HCT116 (cell line): ENCODE measurements at places on chromosomes 16 and 17.

DNA sequence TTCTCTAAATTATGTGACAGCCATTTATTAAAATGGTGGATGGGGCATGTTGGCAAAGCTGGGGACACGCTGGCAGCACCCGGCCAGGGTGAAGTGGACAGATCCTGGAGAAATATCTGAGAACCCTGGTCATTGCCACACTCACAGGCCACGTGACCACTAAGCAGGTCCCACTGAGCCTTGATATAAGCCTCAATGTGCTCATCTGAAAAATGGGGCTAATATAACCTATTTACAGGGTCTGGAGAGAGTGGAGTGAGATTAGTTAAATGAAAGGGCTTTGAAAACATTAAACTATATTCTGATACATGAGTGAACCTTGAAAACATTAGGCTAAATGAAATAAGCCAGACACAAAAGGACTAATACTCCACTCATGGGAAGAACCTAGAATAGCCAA is 108.9 kb downstream of the RBFOX3 start:
- DNase-seq: no peak

DNA sequence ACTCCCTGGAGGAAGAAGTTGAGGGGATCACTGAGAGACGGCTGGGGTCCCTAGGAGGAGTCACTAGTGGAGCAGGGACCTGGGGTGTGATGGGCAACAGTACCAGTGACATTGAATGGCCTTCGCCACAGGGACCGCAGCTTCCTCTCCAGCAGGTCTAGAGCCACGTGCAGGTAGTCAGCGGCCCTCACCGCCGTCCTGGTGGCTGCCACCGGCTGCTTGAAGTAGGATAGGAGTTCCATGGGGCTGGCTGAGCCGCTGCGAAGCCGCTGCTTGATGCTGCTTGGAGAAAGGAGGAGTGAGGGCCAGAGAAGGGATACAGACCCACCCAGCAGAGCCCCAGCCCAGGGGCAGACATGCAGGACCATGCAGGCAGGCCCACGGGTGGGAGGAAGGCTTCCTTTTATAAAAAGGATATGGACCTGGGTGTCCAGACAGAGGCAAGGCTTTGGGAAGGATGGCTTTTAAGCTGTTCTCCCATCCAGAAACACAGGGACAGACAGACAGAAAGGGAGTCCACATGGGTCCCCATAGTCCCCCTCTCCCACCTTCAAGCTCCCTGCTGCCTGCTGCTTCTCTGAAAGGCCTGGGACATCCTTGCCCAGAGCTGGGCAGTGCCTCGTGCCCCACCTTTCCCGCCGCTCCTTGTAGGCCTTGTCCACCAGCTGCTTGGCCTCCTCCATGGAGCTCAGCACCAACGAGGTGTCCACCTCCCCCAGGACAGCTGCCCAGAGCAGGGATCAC is 827 bp downstream of the MPO start:
- DNase-seq: no peak

GRCh38 chr17:19613979-19614378 is 34.6 kb upstream of the ALDH3A2 start:
- no peak for DNase-seq

DNA sequence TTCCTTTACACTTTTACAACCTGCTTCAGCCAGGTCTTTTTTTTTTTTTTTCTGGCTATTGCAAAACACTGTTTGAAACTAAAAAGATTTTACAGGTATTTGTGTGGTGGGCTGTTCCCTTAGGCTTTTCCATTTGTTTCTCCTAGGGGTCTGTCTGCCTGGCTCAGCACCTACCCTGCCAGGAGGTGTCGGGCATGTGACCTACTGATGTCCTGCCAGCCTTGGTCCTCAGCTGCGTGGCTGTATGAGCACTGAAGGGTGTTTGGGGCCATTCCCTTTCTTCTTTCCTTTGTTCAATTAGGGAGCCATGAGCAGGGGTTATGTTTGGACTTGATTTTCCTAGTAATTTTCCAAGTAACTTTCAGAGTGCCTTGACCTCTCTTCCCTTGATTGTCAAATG is 269.2 kb upstream of the SALL1 start:
- DNase-seq: no peak

DNA sequence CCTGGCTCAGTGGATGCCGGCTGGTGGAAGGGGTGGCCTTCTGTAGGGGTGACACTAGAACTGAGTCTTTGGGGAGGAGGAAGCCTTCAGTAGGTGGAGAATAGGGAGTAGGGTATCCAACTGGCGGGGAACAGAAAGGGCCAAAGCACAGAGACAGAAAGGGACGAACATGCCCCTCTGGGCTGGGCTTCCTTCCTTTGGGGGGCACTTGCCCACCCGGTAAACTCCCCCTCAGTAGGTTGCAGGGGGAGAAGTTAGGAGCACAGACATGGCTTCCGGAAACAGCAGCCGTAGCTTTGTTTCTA is 774 bp downstream of the ENGASE start:
- no peak for DNase-seq

DNA sequence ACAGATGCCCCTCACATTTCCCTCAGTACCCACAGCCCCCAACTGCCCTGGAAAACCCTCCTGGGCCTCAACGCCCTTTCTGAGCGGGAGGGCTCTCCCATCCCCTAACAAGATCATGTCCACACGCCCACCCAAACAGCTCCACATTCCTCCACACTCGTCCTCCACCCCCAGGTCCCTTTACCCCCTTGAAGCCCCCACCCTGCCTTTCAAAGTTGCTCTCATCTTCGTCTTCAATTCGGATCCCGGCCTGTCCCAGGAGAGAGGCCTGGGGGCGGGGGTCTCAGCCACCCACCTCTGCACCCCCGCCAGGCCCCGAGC is 14.3 kb downstream of the HOXB4 start:
- no peak for DNase-seq

DNA sequence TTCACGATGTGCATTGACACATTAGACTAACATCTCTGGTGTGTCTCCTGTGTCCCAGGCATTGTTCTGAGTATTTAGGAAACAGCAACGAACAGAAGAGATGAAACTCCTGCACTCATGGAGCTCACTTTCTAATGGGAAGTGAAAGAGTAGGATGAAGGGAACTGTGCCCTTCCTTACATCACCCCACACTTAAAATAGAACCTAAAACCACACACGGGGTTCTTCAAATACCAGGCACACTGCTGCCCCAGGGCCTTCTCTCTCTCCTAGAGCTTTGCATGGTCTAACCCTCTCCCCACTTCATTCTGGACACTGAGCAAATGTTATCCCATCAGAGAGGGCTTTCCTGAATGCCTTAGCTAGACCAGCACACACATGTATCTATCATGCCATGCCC is 33.7 kb downstream of the TRIM25 start:
- no peak for DNase-seq

- no peak for DNase-seq
These were observed 167.9 kb downstream of the HS3ST4 start for GRCh38 chr16:25859645-25860044.

DNA sequence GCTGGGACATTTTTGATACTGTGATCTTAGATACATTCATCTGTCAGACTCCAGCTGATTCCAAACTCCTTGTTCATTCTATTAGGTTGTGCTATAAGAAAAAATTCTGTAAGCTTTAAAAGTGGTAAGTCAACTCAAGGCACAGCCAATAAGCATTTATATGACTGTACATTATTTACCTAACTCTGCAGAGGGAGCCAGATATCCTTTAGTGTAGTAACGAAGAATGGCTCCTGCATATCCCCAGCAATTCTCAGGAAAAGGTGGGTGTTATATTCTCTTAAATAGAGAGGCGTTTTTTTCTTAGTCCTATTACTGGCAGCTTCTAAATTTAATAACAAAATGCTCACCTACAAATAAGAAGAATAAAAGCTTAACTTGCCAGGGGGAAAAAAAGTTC is 374.3 kb upstream of the GOT2 start:
- no peak for DNase-seq

- DNase-seq: no peak
These were observed 327.0 kb downstream of the FOXL1 start for GRCh38 chr16:86905302-86905701.

DNA sequence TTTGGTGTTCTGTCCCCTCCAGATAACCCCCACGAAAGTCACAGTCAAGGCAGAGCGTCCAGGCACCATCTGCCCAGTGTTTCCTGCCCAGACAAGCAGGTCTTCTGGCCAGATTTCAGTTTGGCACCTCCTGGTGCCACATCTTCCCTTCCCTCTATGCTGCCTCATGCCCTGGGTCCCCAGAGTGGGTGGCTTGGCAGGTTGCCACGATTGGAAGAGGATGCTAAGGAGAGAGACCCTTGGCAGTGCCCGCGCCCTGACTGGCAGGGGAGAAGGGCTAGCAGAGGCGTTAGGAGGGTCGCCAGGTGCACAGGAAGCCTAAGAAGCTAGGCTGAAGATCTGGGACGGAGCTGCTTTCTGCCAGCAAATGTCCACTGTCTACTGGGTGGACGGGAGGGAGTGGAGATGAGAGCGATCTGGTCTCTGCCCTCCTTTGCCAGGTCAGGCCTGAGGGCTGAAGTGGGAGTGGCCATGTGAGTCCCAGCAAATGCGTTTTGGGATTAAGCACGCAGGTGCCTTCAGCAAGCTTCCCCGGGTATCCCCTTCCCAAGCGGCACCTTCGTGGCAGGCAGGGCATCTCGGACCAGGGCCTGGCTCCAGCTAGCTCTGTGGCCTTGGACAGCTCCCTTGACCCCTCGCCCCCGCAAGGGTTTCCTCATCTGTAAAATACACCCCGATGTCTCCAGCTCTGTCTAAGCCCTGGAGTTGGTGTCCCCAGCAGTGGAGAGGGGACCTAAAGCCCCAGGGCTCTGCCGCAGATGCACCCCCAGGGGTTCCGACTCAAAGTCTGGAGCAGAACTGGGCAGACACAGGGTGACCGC is 13.4 kb upstream of the CD300A start:
- no peak for DNase-seq

DNA sequence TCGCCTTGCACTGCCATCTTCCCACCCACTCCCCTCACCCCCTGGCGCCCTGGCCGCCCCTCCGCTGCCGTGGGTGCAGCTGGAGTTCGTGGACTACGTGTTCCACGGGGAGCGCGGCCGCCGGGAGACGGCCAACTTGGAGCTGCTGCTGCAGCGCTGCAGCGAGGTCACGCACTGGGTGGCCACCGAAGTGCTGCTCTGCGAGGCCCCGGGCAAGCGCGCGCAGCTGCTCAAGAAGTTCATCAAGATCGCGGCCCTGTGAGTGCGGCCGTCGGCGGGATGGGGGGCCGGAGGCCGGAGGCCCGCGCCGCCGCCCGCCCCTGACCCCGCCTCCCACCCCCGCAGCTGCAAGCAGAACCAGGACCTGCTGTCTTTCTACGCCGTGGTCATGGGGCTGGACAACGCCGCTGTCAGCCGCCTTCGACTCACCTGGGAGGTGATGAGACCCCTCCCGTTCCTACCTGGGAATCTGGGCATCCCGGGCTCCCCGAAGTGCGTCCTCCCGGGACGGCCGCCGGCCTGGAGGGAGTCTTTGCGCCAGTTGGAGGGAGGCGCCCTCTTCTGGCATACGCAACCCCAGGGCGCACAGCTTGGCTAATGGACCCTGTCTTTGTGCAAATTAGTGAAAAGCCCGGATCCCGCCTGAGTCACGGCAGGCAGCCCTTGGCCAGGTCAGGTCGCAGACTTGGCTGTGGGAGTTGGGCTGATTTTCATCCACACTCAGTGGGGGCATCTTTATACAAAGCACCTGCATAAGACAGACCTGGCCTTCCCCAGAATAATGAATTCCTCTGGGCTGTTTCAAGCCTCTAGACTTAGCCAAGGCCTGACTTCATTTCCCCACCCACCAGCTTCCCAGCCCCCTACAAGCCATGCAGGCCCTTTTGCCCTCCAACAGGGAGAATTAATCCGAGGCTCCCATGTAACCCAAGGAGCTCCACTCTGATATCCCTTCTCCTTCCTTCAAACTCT is 14.3 kb downstream of the RAPGEFL1 start:
- peak; percentile 43 for DNase-seq

GRCh38 chr16:50724306-50724705 is 17.6 kb upstream of the CYLD start:
- DNase-seq: no peak

- peak; percentile 4 for DNase-seq
These were observed 112.1 kb downstream of the BANP start for GRCh38 chr16:88063211-88063773.

- no peak for DNase-seq
These were observed 260.5 kb downstream of the HAPSTR1 start for GRCh38 chr16:9351841-9352434.

GRCh38 chr17:41967141-41967920 is 736 bp downstream of the CNP start:
- peak; percentile 4 for DNase-seq

GRCh38 chr17:3635474-3636153 is 436 bp downstream of the SHPK start:
- DNase-seq: no peak

DNA sequence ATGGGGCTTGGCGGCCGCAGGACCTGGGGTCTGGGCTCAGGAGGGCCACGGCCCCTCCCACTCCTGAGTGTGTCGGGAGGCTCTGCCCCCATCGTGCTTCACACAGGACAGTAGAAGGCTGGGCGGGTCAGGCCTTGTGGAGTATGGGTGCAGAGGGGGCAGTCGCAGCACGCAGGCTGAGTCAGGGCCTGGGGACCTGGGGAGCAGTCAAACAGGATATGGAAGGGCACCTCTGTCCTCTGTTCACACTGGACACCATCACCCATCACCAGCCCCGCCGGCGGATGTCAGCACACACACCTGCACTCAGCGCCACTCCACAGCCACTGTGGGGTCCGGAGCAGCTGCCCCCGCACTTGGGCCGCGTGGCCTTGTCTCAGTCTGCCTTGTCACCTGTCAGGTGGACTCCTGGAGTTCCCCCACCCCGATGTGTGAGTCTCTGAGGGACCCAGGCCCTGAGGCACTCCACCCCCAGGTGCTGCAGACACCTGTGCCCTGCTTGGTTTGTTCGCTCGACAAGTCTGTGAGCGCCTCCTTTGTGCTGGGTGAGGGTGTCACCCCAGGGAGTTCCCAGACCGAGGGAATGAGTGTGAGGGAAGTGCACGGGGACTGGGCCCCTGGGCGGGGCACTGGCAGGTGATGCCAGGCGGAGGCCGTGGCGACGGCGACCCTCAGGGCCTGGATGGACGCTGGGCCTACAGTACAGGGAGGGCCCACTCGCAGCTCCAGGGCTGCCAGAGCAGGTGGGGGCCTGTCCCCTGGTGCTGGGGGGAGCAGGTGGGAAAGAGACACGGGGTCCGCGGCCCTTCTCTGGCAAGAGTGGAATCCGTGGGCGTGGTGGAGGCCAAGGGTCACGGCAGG is 31.7 kb downstream of the ZFPM1 start:
- no peak for DNase-seq

GRCh38 chr17:42980274-42980765 is at the start of gene RUNDC1:
Gene RUNDC1, plus strand, starts transcription at chr17:42980565. Its CDS starts 12 bp downstream, at chr17:42980577.
- peak; percentile 59 for DNase-seq
